GM13977 (cell line): ENCODE measurements at places on chromosomes 4 and X.

- no peak for DNase-seq
Measured at GRCh38 chr4:146165221-146165620, 10.3 kb upstream of the LSM6 start.

- no peak for DNase-seq
Measured at GRCh38 chrX:129953334-129953648, 29.1 kb upstream of the BCORL1 start.

DNA sequence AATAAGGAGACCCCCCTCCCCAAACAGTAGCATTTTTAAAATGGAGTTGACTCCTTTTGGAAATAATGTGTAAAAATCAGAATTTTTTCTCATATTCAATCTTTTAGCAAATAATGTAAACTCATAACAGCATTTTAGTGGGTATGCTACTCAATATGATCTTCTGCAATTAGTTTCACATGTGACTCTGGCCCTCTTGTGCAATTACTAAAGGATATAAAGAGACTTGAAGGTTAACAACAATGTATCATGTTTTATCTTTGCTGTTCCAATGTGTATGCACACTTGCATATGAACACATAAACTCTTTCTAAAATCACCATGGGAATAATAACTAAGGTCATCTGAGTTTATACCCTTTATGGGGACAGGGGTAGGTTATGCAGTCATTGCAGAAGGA, 39.9 kb upstream of the RXFP1 start:
- DNase-seq: no peak

- no peak for DNase-seq
Measured at GRCh38 chr4:17762726-17763125, 18.7 kb downstream of the FAM184B start.

DNA sequence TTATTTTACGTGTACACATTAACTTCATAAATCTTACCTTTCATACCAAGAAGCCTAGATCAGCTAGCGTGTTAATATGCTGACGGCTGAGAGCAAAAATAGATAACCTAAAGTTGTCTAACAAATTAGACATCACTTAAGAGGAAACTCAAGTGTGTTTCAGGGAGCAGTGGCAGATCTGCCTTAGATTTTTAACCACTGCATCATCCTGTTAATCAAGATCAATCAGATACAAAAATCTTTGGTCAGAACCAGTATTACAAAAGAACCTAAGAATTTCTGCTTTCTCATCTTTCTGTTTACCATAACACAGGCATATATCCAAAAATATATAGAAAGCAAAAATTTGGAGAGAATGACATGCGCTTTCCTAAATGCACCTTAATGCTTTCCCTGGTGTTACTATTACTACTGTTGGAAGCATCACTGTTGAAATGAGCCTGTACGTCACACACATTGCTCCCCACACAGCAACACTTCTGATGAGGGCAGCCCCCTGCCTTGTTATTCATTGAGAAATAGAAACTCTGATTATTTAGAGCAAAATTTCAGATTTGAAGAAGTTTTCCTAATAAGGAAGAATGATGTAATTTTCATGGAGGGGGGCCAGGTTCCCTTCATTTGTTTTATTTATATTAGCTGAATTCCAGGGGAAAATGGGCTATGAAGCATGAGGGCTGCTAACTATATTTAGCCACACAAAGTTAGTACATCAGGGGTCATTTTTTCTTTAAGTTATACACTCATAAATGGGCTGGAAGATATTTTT, 152.3 kb downstream of the CBR4 start:
- no peak for DNase-seq

DNA sequence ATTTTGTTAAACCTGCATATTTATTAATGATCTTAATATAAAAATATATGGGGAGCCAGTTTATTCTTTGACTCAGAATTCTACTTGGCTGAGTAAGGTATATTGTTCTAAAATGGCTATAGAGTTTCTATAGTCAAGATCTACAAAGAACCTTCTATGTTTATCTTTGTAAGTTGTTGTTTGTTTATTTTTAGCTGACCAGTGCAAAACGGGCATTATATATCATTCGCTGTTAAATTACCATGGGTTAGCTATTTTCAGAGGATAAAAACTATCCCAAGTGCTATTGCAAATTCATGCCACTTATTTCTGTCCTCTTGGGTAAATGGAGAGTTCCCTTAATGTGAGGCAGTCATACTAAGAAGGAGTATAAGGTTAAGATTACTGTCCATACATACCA, 5.3 kb upstream of the SPOCK3 start:
- no peak for DNase-seq
